GM10248 (cell line): ENCODE measurements at places on chromosomes 2 and 18.

DNA sequence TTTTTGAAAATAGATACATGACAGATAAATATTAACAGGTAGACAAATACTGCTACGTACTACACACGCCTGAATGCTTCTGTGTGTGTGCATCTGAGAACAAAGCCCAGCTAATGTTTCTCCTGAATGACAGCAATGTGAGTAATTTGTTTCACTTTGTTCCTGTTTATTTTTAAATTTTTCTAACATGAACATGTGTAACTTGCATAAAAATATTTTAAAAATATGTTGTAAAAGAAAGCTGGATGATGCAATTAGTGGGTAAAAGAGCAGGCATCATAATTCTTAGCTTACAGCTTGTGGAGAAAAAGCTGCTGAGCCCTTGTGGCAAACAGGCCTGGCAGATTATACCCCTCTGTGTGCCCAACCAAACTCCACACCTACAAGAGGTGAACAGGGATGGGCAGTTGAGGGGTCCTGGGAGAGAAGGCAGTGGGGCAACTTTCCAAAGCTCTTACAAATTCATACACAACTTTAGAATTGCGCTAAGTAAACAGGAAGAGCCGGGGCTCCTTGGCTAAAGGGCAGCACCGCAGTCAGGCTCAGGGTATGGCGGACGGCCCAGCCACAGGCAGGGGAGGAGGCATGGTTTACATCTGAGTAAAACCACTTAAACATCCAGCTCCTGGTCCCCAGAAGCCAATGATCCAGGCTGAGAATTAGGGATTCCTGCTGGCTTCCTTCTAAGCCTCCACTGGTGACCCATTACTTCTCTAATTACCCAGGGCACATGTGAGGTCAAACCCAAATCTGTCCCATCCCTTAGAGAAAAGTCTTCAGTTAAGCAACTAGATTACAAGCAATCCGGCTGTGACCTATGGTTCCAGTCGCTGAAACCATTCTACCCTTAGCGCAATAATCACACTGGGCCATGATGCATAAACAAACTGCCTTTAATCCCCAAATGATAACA is 14.0 kb downstream of the PXDN start:
- DNase-seq, result no peak

GRCh38 chr2:136764452-136765255 is 691 bp upstream of the THSD7B start:
- DNase-seq, result peak; percentile 13

DNA sequence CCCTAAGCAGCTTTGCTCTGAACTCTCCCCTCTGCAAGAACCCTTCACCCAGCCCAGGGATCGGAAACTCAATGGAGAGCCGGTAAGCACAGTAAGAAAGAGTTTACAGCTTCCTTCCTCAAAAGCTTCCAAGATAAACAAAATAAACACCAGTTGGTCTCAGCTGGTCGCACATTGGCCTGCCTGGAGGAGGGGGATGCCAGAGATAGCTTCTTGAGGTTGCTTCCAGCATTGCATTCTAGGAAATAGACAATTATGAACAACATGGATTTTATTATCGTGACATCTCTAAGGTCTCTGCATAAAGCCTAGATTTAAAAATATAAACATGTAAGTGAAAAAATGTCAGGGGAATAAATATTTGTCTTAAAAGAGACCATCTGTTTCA is 141.5 kb upstream of the PKDCC start:
- DNase-seq, result no peak

GRCh38 chr18:7921938-7922587 is 354.9 kb downstream of the PTPRM start:
- DNase-seq, result no peak

GRCh38 chr18:30945761-30946160 is 96.8 kb downstream of the DSC3 start:
- DNase-seq, result no peak
